NCI-H748 treated with DMSO at 0.1 percent for 48 hours (cell line): ENCODE measurements at places on chromosomes 11 and 22.
A peak's percentile ranks its signal among the peaks of the same experiment; 100 is the strongest.

DNA sequence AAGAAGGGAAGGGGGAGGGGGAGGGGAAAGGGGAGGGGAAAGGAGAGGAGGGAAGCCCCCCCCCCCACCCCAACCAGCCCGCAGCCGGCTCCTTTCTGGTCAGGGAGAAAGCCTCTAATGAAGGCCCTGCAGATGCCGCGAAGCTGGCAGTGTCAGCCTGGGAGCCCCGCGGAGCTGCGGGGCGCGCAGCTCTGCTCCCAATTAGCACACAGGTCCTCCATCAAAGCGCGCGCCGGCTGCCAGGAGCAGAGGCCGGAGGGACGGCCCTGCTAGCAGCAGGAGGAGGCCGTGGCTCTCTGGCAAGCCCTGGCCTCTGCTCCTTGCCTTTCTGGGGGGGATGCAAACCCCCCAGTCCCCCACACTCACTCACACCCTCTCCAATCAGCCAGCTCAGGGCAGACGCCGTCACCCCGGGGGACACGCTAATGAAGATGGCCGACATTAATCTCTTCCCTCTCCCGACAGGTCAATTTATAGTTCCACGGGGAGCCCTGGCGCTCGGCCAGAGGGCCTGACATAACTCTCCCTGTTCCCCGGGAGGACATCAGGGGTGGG is 70.5 kb upstream of the TCF20 start:
- DNase-seq = peak; percentile 20

- no peak for DNase-seq
Measured at GRCh38 chr22:32328306-32329201, 29.1 kb upstream of the RFPL3 start.

DNA sequence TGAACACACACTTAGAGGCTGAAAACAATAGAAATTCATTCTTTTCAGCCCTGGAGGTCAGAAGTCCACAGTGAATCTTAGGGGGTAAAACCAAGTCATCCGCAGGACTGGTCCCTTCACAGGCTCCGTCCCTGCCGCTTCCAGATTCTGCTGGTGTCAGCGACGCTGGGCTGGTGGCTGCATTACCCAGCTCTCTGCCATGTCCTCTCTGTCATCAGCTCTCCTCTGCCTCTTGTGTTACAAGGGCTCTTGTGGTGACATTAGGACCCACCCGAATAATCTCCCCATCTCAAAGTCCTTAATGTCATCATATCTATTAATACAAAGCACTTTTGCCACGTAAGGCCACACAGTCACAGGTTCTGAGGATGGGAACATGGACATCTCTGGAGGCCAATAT is 47.7 kb upstream of the ANO1 start:
- DNase-seq = no peak

GRCh38 chr11:38014405-38014804 is 1416.4 kb upstream of the RAG2 start:
- DNase-seq = no peak

DNA sequence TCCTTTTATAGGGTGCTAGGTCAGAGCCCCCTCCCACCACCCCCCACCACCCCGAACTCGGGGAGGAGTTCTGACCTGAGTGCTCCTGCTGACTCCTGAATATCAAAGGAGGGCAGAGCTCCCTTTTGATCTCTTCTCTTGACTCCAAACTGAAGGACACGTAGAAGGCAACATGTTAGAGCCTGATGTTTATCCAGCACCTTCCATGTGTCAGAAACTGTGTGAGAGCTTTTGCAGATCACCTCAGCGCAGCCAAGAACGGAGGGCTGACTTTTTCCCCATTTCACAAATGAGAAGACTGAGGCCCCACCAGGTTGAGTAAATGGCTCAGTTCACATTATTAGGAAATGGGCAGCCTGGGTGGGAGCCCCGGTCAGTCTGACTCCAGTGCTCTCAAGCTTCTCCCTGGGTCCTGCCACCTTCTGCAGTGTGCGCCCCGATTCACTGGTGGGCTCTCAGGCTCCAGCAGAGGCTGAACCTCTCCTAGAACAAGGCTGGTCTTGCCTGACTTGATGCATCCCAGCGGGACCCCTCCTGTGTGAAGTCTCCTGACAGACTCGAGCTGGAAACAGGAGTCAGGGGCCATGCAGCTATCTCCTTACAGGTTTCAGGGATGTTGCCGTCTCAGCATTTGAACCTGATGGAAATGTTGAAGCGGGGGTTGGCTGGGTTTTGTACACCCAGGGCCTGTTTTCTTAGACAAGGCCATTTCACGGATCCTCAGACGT is 98.5 kb downstream of the TSPAN18 start:
- no peak for DNase-seq

DNA sequence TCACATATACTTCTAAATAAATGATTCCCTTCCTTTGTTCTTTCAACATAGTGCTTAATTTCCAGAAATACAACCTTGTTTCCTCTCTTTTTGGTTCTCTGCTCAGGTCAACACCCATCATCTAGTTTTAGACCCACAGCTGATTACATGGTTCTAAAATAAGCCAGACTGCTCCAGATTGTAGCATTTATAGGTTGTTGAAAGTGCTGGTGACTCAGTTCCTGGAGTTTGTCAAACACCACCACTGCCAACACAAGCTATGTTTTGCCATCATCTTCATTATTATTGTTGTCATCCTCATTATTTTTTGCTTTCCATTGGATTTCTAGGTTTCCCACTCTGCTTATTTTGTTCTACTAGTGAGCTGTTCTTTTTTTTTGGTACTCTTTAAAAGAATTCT is 22.3 kb upstream of the MMP20 start:
- DNase-seq = no peak

- DNase-seq = no peak
Measured at GRCh38 chr11:20529757-20530156, 69.7 kb upstream of the SLC6A5 start.

DNA sequence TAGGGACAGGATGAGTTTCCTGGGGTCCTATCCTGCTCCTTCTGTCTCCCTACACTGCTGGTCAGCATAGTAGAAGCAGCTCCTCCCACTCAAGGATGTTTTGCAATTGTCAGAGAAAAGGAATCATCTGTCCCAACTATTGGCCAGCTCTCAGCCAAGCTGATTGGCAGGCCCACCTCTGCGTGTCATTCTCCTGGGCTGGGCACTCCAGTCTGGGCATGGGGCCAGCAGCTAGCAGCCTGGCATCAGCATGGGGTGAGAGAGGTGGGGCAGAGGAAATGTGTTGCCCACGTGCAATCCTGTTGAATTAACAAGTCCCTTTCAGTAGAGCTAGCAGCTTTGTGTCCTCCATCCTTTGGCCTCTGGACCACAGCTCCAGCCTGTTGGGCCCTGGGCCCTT is 14.1 kb downstream of the ANKK1 start:
- DNase-seq = peak; percentile 31

DNA sequence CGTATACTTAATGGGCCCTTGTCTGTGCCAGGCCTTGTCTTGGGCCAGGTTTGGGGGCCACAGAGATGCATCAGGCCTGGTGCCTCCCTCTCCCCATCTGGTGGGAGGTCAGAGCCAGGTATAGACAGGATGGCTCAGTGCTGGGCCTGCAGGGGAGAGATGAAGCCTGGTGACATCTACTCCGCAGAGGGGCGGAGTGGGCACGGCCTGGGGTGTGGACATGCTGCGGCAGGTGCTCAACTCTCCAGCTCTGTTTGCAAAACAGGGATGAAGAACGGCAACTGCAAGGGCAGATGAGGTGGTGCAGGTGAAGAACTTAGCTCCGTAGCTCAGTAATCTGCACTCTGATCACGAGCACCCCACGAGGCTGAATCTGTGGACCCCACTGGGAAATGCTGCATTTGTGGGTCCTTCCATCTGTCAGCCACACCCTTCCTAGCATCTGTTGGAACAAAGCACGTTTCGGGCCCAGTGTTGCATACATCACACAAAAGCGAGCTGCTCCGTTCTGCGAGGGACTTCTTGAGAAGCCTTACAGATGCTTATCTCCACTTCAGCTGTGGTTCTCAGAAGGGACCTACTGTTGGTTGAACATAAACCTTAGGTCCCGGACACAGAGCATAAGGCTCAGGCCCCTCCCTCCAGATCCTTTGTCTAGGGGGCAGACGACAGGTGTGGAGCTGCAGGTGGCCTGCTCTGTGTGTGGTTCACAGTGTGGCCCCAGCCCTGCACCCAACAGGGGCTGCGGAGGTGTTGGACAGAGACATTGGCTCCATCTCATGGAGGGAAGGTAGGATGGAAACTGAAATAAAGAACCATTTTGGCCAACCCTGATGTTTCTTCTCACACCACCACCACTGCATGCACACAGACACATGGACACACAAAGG is 78.3 kb downstream of the LRRC32 start:
- DNase-seq = peak; percentile 6

DNA sequence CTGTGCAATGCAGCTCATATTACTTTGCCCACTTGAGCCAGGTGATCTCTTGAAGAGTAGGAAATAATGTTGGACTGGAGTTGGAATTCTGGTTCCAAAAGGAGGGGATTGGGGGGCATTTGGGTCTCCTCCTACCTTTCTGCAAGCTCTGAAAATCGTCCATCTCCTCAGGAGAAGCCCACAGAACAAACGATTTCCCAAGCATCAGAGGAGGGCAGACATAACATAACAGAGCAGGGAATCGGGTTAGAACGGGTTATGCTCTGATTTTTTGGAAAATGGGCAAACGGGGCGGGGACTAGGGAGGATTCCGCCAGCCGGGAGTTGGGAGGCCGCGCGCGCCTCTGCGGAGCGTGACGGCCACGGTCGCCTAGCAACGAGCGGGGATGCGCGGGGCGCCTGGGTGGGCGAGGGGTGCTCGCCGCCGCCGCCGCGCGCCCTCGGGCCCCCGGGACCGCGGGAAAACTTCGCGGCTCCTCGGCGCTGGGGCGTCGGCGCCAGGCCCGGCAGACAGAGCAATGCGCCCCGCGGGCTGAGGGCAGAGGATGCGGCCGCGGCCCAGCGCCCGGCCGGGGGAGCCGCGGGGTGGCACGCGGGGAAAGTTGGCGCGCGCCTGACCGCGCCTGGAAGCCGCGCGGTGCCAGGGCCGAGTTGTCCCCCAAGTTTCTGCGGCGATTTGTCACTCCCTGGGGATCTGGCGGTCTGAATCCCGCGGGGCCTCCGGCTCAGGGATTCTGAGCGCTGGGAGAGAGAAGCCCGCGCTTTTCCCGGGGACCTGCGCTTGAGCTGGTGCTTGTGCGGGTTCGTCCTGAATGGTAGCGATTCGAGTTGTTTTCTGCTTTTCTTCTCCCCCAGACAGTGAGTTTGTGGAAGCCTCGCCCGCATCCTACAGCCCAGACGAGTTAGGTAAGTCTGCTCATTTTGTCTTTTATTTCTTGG is 27.8 kb upstream of the AMOTL1 start:
- peak; percentile 9 for DNase-seq

DNA sequence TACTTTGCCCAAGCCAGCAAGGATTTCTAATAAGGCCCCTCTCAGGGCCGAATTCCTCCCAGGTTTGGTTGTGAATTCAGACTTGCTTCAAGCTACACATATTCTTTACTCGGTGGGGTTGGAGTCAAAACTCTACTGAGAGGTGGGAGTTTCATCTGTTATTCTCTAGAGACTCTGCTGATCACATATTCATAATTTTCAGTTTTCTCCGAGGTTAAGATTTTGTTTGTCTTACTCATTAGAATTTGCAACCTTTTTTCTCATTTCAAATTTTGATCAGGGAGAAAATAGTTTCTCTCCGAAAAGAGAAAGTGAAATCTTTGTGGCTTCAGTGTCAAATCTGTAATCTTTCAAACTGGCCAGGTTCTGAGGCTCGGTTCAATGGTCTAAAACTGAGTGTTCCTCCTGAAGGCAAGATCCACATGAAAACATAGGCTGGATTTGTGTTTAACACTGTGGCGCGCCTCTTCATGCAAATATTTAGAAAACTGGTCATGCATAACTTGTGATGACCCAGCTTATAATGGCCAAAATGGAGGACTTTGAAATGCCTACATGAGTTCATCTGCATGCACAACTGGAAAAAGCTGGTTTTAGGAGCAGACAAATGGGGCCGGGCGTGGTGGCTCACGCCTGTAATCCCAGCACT is 21.5 kb upstream of the GSTP1 start:
- no peak for DNase-seq

GRCh38 chr11:108713076-108713790 is 48.4 kb downstream of the DDX10 start:
- no peak for DNase-seq

- no peak for DNase-seq
Measured at GRCh38 chr11:69150175-69150574, 5.6 kb upstream of the SMIM38 start.

DNA sequence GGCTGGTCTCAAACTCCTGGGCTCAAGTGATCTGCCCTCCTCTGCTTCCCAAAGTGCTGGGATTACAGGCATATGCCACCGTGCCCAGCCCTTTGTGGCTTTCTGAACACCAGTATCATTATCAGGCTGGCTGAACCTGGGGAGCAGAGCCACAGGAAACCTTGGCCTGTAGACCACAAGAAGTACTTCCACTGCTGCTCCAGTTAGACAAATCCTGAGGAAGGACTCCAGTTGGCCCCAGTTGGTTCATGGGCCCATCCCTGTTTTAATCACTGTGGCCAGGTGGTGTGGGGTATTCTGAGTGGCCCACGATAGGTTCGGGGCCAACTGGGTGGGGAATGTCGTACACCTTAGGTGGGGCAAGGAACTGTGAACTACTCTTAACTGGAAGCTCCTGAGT is 5.5 kb upstream of the DUSP18 start:
- no peak for DNase-seq

- no peak for DNase-seq
Measured at GRCh38 chr11:100709233-100709957, 22.3 kb downstream of the ARHGAP42 start.

- no peak for DNase-seq
Measured at GRCh38 chr11:36034551-36035331, 90.9 kb downstream of the LDLRAD3 start.

DNA sequence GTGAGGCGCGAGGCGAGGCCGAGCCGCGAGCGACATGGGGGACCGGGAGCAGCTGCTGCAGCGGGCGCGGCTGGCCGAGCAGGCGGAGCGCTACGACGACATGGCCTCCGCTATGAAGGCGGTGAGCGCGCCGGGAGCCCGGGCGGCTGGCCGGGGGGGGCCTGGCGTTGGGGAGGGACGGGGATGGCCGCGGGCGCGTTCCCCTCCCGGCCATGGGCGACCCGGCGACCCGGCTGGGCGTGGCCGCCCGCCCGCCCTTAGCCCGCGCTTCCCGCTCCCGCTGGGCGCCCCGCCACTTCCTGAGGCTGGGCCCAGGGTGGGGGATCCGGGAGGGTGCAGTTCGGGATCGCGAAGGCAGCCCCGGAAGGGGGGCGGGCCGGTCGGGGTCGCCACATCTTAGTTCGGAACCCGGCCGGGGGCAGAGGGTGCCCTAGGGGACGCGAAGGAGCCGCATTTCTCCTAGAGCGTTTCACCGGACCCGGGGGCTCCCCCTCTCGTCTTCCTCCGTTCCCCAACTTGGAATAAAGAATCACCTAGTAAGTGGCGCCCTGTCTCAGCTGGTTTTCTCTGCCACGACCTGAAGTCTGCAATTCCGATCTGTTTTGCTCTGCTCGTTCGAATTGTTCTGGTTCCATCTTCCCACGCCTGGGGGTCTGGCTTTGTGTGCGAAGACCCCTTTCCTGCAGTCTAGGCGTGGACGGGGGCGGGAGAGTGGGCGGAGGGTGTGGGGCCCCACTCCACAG is 536 bp downstream of the YWHAH start:
- no peak for DNase-seq

DNA sequence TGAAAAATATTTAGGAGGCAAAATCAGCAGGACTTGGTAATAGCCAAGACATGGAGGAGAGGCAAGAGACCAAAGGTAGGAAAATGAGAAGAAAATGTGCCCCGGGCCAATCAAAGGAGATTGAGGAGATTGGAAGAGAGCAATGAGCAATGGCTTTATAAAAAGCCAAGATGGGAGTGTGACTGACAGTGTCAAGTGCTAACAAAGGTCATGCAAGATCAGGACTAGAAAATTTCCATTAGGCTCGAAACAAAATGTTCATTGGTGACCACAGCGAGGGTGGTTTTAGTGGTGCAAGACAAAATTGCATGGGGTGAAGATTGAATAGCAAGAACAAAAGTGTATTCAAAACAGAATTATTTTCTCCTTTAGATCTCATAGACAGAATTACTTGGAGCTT is 45.2 kb upstream of the TBCEL start:
- DNase-seq = no peak
